Right forelimb (tissue), 1 donor: ENCODE measurements at places on chromosomes 5 and 9.

- no peak for DNase-seq
These were observed 167.7 kb downstream of the MACROH2A1 start for GRCh38 chr5:135231289-135231688.

GRCh38 chr5:129857116-129857515 lies 47.1 kb upstream of the CHSY3 start:
- no peak for DNase-seq

DNA sequence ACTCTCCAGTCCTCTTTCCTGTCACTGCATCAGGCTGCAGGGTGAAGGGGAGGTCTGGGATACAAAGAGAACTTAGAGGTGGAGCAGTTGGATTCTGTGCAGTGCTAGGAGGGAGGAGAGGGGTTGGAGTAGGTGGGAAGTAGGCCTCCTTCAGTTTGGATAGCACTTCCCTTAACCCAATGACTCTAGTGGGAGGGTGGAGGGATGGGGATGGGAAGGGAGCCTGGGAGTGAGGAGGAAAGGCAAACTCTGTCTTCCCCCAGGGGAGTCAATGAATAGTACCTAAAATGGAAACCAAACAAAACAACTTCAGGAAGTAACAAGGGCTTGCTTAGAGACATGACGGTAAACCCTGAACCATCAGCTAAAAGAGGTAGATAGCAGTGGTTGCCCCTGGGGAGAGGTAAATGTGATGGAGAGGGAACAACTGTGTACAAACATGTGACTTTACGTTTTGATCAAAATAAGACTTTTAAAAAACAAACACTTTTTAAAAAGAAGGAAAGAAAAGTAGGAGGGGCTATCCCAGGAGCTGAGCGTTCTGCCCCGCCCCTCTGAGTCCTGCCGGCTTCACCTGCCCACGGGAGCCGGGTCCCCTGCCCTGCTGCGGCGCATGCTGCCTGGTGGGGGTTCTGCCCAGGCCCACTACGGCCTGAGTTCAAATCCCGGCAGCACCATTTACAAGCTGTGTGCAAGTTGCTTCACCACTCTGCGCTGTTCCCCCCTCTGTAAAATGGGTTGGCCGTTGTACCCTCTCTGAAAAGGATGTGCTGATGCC lies 30.9 kb downstream of the GSN start:
- DNase-seq, result peak; percentile 69

- no peak for DNase-seq
These were observed 69.5 kb downstream of the NIPBL start for GRCh38 chr5:36946101-36946500.

DNA sequence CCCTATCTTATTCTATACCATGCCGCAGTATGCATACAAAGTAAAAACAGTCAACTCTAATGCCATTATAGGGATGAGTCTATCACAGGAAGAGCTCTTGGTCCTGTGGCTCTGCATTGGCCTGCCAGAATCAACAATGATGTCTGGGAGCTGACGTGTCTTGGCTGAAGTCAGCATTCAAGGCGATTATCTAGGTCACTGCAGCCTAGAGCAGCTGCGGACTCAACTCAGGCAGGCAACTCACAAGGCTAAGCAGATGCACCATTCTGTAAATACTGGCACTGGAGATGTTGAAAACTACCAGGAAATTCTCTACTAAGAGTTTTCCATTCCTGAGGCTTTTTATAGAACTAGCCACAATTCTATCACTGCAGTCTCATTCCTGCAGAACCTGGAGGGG lies 13.3 kb downstream of the SPATA9 start:
- no peak for DNase-seq

DNA sequence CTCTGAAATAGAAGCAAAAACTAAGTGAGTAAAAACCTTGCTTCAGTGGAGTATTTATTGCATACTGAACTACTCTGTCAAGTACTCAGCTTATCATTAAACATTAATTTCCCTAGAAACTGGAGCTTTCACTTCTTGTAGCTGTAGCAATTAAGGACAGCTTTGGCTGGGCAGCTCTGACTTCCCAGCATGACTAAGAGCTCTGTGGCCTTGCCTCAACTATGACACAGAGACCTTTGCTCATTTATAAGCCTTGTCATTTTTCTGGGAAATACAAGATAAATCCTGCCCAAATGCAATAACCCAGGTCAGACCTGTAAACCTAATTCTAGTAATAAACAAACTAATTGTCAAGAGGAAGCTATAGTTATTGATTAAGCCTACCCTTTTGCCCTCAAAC lies 65.4 kb upstream of the STK32A start:
- no peak for DNase-seq

DNA sequence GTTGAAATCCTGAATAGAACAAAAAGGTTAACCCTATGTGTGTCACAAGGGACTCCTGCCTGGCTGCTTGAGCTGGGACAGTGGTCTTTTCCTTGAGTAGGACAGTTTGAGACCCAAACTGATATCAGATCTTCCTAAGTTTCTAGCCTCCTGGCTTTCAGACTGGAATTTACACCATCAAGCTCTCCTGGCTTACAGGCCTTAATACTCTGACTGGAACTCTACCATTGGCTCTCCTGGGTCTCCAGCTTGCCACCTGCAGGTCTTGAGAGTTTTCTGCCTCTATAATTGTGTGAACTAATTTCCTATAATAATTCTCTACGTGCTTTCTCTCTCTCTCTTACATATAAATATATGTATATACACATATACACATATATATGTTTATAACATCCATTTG lies 112.5 kb downstream of the PRR16 start:
- no peak for DNase-seq

GRCh38 chr5:68479524-68479923 lies 264.0 kb downstream of the PIK3R1 start:
- no peak for DNase-seq

DNA sequence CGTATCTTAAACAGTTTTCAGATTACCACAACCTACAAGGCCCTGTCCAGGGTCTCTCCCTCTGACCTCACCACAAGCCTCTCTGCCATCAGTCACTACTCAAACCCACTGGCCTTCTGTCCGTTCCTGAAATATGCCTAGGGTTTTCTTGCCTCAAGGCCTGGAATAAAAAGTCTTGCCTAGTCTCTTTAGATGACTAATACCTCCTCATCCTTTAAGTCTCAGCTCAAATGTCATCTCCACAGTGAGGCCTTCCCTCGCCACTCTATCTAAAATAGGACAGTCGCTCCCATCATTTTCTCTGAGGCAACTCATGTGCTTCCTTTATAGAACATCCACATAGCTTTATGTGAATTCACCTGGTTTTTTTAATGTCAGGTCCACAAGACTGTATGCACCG lies 5.2 kb downstream of the DENND1A start:
- no peak for DNase-seq

- peak; percentile 71 for DNase-seq
These were observed 52.7 kb upstream of the TJP2 start for GRCh38 chr9:69121155-69122081.

- no peak for DNase-seq
These were observed 92.1 kb downstream of the PDZD2 start for GRCh38 chr5:31731016-31731415.

GRCh38 chr5:107455111-107455544 lies 215.6 kb downstream of the EFNA5 start:
- no peak for DNase-seq

DNA sequence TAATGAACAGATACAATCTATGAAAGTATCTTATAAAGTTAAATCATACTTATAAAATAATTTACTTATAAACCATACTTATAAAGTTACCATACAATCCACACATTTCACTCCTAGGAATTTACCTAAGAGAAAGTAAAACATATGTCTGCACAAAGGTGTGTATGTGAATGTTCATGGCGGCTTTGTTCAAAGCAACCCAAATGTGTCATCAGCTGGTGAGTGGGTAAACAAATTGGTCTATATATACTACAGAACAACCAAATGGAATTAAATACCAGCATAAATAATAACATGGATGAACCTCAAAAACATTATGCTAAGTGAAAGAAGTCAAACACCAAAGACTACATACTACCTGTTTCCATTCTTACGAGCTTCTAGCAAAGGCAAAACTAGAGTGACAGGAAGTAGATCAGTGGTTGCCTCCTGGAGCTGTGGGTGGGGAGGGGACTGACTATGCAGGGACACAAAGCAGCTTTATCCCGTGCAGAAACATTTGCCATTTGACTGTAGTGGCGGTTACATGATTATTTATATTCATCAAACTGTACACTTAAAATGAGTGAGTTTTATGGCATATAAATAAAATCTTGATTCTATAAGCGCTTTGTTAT lies 10.6 kb downstream of the TRAF1 start:
- no peak for DNase-seq

- no peak for DNase-seq
These were observed 6.0 kb downstream of the RAPGEF6 start for GRCh38 chr5:131628990-131629389.

DNA sequence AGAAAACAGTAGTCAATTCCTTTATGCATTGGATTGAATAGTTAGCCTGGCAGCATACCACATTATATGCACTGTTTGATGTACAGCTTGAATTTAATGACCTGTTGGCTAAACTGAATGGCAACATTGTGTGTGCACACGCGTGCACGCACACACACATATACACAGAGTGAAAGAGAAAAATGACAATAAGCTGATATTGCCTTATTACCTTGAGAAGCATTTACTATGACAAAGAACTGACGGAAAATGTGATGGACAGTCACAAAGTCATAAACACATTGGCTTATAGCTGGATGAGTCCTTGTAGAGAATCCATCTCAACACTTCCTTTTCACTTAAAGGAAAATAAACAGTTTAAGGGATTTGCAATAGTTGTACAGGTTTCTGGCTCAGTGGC lies 15.5 kb downstream of the JAKMIP2 start:
- DNase-seq, result no peak

DNA sequence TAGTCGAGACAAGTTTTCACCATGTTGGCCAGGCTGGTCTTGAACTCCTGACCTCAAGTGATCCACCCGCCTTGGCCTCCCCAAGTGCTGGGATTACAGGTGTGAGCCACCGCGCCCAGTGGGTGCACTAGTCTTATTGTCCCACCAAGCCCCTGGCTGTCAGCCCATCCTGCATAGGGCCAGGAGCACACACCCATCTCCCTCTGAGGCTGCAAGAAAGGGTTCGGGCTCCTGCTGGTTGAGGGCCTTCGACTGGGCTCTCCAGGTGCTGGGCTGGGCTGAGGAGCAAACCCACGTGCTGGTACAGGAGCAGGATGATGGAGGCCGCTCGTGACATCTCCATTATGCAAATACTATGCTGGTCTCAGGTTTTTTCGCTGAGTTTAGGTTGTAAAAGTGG lies 25.1 kb upstream of the RNF130 start:
- DNase-seq, result peak; percentile 34

DNA sequence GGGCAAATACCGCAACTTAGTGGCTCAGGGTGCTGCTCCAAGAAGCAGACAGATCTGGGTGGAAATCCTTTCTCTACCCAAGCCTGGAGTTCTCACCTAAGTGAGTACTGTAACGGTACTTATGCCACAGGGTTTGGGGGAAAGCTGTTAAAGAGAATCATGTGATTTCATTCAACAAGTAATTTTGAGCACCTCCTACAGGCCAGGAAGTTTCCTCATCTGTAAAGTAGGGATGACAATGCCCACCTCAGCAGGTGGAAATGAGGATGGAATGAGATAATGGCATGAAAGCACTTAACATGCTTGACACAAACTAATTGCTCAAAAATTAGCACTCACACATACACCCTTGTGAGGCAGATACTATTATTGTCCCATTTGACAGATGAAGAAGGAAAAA lies 114.1 kb downstream of the JAKMIP2 start:
- DNase-seq, result no peak

GRCh38 chr5:177445052-177445916 lies 1.3 kb upstream of the PRR7 start:
- no peak for DNase-seq

DNA sequence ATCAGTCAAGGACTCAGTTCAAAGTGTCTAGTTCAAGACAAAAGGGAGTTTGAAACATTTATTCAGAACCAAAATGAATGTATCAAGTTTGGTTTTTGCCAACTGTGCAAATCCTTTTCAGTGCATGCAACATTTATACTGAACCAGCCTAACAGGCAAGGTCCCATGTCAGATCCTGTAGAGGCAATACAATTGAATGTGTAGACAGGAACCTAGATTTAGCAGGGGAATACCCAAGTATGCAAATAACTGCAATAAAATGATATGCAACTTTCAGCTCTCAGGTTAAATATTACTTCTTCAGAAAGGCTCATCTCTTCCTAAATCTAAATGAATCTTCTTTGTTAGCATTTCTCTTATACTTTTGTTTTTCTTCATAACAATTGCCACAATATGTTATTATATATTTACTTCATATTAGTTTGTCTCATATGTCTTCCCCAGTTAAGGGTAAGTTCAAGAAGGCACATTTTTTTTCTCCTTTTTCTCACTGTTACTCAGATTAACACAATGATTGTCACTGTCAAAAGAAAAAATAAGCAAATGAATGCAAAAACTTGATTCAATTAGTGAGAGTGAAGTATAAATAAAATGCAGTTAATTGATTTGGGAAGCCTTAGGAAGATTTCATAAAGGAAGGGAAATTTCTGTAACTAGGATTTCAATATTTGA lies 163.9 kb upstream of the RASA1 start:
- DNase-seq, result no peak

- DNase-seq, result no peak
These were observed 25.4 kb upstream of the ZSWIM6 start for GRCh38 chr5:61306531-61307131.

DNA sequence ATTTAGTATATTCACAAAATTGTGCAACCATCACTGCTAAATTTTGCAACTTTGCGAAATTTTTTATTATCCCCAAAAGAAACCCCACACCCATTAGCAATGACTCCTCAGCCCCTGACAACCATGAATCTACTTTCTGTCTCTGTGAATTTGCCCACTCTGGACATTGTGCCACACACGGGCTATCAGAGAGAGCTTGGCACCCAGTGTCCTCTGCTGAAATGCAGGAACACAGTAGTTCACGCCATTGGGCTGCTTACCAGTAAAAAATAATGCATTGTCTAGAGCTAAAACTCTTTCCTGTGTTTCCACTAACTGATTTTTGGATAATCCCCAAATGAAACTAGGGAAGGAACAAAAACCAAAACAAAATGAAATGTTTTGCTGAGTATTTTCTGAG lies 60.0 kb downstream of the HRH2 start:
- DNase-seq, result no peak

DNA sequence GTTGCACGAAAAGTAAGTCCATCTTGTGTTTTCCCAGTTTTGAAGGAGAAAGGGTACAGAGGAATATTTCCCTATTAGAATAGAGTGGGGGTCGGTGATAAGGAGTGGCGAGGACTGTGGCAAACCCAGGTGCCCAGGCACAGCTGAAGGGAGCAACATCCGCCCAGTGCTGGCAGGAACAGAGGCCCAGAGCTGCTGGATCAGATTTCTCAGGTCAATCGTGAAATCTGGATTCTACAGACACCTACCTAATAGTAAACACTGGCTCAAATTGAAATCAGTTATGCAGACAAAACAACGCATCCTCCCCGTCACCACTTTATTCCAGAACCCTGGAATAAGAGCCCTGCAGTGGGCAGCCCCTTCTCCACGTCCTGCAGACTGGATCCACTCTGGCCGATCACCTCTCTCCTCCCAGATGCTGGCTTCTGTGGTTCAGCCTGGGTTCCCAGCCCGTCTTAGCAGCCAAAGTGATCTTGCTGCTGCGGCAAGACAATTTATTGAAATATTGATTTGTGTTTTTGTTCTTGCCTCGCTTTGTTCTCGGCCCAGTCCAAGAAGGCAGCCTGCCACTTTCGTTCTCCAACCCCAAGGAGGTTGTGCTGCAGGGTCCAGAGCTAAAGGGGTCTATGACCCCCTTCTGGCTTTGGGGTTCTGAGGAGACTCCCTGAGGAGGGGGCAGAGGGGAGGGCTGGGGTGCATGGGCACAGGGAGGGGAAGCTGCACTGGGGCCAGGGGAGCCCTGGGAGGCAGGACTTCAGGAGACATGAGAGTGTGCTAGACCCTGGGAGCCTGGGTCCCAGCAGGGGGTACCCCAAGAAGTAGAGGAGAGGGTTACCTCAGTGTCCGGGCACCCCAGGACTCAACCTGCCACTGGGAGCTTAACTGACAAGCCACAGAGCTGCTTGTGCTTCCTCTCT lies 103.3 kb downstream of the ZNF354C start:
- DNase-seq, result peak; percentile 35
